ENCODE measurements at places on chromosomes 2 and 18.

DNA sequence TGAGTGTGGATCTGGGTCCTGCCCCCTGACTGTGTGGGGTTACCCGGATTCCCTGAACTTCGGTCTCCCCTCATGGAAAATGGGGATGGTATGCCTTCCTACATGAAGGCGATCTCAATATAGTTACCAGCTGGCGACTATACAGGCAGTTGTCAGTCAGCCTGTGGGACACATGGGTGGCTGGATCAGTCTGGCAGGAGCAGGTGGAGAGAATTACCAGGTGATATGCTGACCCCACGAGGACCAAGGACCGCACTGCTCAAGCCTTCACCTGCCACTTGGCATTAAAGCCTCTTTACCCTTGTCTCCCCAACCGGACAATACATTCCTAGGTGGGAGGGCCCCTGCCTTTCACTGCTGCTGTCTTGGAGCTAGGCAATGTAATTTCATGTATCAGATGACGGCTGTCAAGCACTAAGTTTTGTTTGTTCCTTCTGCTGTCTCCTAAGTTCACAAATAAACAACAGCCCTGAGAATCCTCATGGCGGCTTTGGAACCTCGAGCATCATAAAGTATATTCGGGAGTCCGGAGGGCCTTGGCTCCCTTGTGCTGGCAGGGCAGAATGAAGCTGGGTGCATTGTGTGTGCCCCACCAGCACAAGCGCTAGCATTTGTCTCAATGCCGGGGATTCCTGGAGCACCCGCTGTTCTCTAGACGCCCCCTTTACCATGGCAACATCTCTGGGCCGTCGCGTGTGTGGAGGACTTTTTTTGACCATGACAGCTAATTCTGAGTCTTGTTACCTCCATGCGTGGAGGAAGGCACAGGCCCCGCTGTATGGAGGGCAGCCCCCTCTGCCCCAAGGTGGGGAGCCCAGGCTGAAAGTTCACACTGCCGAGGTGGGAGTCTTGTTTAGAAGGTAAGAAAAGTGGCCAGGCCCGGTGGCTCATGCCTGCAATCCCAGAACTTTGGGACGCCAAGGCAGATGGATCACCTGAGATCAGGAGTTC, 48.6 kb downstream of the PDCL3 start:
- no peak for DNase-seq

- no peak for DNase-seq
These were observed 159.5 kb downstream of the SETBP1 start for GRCh38 chr18:44840058-44840790.

DNA sequence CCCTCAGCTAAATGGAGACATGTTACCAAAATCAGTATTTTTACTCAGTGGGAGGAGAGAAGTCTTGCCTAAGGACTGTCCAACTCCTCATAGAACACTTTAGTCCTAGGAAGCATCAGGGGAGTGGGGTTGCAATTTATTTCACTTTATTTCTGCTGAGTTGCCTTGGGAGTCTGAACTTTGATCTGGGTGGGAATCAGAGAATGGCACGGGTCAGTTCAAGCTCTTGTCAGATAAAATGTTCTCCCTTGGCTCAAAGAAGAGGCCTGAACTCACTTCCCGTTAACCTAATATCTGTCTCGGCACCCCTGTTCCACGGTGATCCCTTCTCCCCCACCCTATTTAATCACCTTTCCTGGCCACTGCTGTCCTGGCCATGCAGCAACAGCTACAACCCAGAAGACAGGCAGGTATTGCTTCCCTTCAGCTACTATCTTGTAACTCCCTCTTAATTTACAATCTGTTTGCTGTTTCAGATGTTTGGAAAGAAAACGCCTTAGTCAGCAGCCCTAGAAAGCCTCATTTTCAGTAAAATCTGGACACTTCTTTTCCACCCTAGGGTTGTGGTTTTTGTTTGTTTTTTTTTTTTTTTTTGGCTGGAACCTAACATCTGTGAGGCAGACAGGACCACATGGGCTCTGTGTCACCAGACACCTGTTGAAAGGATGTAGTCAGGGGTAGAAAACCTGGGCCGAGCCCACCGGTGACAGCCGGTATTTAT, 52.5 kb downstream of the SERTAD2 start:
- no peak for DNase-seq

DNA sequence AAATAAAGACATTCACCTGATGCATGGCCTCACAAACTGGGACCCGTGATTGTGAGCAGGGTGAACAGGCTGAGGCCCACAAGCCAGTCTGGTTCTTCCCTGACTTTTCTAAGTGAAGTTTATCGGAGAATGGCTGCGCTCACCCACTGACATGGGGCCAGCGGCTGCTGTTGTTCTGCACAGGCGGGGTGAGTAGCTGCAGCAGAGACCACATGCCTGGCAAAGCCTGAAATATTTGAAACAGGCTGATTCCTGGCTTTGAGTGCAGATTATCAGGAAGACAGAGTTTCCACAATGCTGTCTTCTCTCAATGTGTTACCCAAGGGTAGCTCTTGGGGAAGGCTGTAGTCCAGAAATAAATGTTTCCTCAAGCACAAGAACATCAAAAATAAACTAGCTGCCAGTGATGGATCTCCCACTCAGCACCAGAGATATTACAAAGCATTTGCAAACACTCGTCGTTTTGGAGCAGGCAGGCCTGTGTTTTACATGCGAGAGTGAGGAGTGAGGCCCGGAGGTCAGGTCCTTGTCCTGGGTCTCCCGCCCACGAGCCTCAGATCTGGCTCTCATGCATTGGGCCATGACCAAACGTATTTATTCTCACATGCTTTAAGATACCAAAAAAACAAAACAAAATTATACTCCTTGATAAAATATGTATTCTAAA, 647.1 kb downstream of the GALR1 start:
- DNase-seq: no peak

DNA sequence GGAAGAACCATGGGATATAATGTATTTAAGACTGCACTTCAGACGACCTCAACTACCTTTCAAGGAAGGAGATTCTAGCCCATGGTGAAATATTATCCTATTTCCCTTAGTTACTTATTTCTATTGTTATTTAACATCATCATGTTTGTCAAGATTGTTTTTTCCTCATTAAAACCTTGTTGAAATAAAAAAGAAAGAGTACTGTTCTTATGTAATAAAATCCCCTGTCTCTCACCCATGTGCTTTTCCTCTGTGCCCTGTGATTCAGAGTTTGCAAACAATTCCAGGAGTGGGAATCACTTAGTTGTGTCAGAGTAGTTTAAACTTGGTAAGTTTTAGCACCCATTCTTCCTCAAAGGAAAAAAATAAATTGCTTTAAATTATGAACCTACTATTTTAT, 43.6 kb downstream of the ERBB4 start:
- DNase-seq: no peak
